ENCODE measurements at places on chromosomes 11 and 22.

- DNase-seq, result no peak
These were observed 8.9 kb upstream of the PTPRJ start for GRCh38 chr11:47971501-47971900.

GRCh38 chr22:26835929-26836528, 178.6 kb downstream of the MIAT start:
- no peak for DNase-seq

GRCh38 chr11:128048121-128048520, 539.2 kb downstream of the ETS1 start:
- no peak for DNase-seq

GRCh38 chr11:25890626-25891260, 441.2 kb upstream of the ANO3 start:
- no peak for DNase-seq

DNA sequence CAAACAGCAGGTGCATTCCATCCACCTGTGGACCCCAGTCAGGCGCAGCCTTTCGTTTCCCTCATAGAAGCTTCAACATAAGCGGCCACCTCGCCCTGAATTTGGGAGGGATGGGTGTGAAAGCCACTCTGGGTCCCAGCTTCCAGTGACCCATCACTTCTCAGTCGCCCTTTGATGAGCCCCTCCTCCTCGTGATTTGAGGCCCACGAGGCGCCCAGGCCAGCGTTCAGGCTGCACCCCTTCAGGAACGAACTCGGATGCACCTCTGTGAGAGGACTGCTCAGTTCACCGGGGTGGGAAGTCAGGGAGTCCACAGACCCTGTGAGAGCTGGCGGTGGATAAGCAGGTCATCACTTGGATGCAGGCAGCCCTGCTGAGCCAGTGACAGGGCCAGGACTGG, 1118.2 kb downstream of the BRD1 start:
- no peak for DNase-seq

DNA sequence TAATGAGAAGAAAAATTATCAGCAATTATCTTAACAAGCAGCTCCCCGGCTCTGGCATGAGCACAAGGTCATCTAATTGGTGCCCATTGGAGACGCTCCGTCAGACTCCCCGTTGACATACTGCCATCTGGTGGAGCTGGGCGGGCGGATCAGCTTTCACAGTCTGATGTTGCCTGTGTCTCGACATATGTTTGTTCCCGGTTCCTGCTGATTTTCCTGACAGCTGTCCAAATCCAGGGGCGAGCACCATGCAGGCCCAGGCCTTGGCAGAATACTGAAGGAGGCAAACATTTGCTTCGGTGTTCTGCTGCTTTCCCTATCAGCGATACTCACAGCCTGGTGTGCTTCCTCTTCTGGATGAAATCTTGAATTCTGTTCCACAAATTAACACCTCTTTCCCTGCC, 43.8 kb upstream of the BARX2 start:
- DNase-seq, result peak; percentile 86

- DNase-seq, result peak; percentile 45
These were observed 185.7 kb downstream of the BLID start for GRCh38 chr11:121930004-121930965.

GRCh38 chr11:73413256-73413655, 37.1 kb downstream of the RELT start:
- DNase-seq, result no peak

- DNase-seq, result no peak
These were observed 6.8 kb downstream of the CFL1 start for GRCh38 chr11:65851083-65851579.

DNA sequence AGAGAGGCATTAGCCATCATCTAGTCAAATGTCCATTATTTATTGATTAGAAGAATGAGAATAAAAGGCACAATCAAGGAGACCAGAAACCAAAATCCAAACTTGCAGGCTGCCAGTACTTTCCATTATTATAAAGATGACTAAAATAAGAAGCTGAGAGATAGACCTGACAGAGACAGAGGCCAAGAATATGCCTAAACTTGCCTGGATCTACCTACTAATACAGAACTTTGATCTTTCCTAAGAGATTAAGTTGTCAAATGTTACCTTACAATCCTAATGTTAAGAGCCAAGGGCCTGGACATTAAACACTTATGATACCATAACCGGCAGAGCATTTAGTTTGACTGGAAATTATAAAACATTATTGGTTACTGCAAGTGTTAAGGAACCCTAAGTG, 6.2 kb downstream of the LGR4 start:
- DNase-seq, result no peak

DNA sequence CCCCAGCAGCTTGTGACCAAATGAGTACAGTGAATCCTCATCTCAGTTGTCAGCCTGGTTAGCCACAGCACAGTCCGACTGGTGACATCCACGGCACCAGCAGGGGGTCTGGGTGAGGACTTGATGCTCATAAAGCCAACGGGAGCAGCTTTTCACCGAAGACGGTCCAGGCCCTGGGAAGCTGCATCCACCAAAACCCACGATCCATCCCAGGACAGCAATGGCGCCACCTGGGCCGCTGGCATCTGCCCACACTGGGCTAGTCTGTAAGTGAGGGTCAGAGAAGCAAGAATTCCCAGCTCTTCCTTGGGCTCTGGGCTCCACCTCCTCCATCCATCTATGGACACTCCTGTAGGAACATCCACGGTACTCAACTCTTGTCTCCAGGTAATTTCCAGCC, 25.1 kb upstream of the FXYD6 start:
- no peak for DNase-seq

- no peak for DNase-seq
These were observed 24.0 kb downstream of the SWAP70 start for GRCh38 chr11:9687711-9688477.

- no peak for DNase-seq
These were observed 27.9 kb downstream of the KCNC1 start for GRCh38 chr11:17762309-17762974.

DNA sequence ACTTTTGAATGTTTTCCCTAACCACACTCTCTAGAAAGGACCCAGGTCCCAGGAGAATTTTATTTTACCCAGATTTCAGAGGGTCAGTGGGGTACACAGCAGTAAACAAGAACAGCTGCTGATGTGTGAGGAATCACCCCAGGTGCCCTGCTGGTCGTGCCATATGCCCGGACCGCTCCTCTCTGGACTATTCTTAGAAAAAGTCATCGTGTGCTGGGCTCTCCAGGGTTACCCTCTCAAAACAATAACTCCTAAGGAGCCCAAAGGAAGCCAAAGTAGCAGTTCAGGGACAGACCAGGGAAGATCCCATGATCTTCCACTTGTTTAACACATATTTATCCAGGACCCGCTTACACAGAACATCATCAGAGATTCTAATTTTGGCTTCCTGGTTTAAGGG, 29.7 kb downstream of the LRP4 start:
- no peak for DNase-seq

DNA sequence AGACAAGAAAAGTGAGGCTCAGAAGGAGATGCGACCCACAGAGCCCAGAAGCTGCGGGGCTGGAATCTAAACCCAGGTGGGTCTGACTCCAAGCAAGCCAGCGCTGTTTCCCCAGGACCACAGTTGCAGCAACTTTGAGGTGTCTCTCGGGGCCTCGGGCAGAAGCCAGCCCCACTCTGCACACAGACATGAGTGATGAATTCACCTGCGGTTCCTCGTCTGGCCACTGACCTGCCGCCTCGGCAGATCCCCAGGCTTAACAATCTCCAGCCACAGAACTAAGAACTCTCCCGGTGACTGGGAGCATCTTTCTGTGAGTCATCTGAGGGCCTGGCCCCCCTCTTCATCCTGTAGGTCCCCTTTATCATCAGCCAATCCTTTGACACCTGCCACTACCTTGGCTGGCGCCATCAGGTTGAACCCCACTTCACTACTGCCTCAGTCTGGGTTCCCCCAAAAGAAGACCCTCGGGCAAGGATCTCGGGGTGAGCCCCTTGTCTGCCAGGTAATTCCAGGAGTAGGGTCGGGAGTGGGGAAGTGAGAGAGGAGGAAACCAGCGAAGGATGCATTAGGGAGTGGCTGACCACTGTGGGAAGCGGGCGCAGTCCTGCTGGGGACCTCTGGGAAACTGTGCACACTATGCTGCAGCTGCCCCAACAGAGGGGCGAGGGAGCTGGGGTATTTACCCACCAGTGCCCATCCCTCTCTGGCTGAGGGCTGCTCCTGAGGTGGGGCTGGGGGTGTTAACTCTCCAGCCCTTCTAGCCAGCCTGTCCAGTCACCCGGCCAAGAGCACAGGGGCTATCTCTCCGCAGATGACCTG, 33.0 kb upstream of the MN1 start:
- DNase-seq, result no peak

GRCh38 chr11:45237711-45238315, 48.3 kb downstream of the SYT13 start:
- no peak for DNase-seq

DNA sequence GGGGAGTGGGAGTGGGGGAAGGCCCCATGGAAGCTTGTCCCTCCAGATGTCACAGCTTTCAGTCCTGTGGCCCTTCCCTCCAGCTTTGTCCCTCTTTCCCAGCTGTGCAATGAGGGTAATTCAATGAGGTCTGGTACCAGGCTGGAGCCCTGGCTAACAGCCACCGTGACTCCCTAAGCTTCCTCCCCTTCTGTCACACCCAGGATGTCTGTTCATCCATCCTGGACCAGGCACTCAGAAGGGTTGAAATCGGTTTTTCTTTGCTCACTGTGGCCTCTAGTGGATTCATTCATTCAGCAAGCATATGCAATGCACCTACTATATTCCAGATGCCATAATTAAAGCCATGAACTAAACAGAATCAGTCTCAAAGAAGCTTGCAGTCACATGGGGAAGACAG, 38.7 kb downstream of the SYT13 start:
- no peak for DNase-seq

DNA sequence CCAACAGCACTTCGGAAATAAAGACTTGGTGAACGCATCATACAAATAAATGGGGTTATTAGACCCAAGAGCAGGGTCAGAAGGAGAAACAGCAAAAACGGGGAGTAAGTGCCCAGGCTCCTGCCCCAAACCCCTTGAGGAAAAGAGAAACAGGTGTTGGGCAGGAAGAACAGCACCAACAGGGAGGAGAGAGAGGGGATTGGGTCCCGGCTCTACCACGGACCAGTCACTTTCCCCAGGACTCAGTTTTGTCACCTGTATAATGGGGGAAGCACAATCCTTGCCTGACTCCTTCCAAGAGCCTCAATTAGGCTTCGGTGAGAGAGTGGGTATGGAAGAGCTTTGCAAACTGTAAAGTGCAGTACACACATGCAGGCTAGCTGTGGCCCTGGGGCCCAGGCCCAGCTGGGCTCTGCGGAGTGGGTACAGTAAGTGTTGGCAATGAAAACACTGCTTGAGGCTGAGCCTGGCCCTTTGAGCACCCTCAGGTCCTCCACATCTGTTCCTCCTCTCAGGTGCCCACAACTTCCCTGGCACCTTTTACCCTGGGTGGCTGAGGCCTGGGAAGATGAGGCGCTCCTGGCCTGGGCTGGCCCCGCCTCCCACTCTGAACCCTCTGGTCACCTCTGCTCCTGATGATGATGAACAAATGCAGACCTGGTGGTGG, 8.9 kb downstream of the SLC29A2 start:
- no peak for DNase-seq

DNA sequence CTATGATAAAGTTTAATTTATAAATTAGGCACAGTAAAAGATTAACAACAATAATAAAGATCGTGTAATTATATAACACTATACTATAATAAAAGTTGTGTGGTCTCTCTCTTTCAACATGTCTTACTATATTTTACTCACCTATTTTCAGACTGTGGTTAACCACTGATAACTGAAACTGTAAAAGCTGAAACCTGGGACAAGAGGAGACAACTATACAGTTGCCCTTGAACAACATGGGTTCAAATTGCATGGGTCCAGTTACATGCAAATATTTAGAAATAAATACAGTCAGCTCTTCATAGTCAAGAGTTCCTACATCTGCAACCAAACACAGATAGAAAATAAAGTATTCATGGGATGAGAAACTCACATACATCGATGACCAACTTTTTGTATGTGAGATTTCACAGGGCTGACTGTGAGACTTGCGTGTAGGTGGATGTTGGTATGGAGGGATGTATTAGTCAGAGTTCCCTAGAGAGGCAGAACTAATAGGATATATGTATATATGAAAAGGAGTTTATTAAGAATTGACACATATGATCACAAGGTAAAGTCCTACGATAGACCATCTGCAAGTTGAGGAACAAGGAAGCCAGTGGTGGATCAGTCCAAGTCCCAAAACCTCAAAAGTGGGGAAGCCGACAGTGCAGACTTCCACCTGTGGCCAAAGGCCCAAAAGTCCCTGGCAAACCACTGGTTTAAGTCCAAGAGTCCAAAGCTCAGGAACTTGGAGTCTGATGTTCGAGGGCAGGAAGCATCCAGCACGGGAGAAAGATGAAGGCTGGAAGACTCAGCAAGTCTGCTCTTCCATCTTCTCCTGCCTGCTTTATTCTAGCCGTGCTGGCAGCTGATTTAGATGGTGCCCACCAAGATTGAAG, 359.5 kb downstream of the INSC start:
- DNase-seq, result no peak

GRCh38 chr11:101442171-101442570, 141.6 kb downstream of the TRPC6 start:
- DNase-seq, result no peak

DNA sequence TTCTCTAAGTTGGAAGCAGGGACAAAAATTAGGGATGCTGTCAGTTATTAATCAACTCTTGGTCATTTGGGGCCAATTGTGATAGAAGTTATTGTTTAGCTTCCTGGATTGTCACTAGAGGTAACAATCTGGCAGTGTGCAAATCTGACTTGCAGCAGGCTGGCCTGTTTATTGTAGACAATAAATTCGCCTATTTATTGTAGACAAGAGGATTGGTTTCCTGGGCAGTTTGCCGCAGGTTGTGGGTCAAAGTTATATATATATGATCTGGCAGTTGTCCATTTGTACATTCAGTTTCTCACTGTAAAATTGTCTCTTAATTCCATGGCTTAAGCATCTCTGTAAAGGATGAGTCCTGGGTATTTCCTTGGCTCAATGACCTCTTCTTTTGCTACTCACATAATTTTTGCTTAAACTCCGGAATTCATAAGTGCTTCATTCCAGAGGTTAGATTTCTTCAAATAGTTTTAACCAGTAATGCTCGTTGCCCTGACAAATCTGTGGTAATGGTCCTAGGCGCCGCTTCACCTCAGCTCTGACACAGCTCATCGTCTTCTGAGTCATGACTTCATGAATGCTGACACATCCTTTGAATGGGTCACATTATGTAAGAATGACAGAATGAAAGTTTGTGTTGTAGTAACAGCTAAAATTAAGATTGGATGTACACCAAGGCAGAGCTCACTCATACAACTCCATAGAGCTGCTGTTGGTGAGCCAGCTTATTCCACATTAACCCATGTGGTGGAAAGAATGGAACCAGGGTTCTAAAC, 7.8 kb upstream of the MMP3 start:
- no peak for DNase-seq

GRCh38 chr22:28346308-28346707, 333.3 kb downstream of the TTC28 start:
- no peak for DNase-seq

DNA sequence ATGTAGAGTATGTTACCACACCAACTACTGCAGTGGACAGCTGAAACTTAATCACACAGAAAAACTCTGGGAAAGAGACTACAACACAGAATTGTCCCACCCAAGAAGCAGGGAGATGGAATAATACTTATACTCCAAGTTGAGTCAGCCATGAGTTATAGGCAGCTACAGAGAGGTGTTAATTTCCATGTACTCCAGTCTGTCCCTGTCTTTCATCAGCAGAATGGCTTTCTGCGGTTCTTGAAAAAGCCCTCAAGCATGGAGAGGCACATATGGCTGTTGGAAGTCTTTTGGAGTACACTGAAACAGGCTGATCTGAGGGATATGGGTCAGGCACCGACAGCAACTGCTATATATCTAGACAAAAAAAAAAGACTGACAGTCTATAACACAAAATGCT, 219.5 kb downstream of the DLG2 start:
- no peak for DNase-seq

GRCh38 chr11:20861322-20861721, 191.9 kb downstream of the NELL1 start:
- DNase-seq, result peak; percentile 81
